ENCODE measurements at places on chromosomes 7 and 10.

GRCh38 chr7:36210291-36210922 lies 57.4 kb downstream of the EEPD1 start:
- DNase-seq = no peak

DNA sequence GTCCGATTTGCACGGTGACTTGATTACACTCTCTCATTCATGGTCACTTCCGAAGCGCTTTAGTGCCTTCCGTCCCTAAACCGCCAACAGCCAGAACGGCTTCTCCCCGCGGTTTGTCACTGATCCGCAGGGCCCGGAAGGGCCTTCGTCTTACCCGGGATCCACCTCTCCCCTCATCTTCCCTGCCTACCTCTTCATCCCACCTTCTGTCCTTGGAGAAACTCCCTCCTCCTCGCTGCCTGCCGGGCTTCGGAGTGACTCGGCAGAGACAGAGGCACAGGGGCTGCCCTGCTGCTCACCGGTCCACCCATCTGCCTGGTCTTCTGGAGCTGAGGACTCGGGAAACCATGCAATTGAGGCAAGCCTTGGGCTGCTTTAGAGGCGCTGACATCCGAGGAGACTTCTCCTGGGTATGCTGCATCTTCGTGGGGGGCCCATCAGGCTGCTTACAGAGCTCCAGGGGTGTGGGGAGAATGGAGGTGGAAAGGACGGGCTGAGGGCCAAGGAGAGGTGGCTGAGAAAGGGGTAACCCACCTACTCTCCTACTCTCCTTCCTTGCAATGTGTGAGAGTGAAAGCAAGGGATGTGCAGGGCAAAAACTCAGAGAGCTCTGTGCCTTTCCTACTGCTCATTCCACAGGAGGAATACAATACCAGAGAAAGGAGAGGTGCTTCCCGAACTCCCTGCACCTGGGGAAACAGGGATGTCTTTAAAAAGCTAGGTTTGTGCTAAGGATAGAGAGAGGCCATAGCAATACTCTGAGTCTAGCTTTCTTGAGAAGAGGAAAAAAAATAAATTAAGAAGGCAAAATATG lies 1.0 kb upstream of the HOXA11 start:
- DNase-seq = no peak

DNA sequence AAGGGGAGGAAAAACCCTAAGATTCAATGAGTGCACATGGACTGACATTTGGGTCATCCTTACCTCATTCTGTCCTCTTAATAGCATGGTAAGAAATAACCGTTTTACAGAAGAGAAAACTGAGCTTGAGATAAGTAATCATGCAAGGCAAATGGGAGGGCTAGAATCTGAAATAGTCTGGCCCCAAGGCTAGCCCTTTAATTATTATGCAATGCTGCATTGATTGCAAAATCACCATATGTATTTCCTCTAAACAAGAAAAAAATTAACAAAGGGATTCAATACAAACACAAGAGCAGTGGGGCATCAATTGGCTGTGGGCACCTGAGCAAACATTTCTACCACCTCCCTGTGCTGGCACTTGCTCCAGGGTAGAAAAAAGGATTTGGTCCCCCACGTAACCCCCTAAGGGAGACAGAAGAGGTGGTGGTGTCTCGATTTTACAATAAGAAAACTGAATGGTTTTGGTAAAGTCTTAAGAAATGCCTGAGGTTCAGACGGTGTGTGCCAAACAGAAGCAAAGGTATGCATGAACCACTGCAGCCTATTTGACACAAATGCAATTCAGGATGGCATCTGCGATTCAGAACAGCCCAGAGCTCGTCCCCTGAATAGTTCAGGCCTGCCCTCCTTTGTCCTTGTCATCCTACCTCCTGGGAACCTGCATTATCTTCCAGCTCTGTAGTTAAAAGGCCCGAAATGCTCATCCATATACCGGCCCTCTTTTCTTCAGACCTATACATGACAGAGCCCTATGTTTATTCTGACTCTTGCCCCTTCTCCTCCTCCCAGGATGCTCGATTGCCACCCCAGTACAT lies 23.6 kb downstream of the PIP4K2A start:
- no peak for DNase-seq

DNA sequence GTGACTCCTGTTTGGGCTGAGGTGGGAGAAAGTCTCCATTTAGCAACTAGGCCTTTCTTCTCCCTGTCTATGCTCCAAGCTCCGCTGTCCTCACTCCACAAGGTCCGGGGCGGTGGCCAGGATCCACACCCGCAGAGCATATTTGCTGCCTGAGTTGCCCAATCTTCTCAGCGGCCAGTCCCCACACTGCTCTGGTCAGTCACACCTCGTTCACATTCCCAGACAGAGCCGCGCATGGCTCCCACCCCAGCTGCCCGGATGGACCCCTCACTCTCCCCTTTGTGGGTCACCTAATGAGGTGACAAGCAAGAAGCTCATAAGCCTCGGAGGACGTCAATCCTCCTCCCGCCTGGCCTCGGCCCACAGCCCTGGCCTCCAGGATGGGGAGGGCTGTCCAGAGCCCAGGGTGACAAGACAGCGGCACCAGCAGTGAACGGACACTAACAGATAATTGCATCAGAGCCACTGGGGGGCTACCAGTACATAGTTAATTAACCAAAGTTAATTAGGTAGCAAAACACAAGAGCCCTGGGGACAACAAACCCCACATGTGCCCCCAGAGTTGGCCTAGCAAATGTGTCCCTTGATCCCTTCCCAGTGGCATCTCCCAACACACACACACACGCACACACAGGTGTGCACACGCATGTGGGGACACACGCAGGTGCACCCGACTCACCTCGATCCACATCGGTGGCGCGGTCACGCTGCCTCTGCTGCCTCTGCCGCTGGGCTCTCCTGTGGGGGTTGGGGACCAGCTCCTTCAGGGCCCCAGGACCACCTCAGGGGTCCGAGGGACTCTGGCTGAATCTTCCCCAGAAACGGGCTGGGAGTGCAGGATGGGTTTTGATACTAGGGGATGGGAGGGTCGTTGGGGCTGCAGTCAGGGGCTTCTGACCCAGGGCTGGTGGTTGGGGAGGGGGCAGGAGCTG lies 11.8 kb downstream of the EPHA1 start:
- no peak for DNase-seq

- peak; percentile 76 for DNase-seq
These were observed at the start of gene RBM33 for GRCh38 chr7:155644178-155644970. RBM33 (plus strand) TSS chr7:155644661; CDS start chr7:155644877, 216 bp downstream.

GRCh38 chr7:51970961-51971665 lies 654.5 kb upstream of the COBL start:
- DNase-seq = no peak

DNA sequence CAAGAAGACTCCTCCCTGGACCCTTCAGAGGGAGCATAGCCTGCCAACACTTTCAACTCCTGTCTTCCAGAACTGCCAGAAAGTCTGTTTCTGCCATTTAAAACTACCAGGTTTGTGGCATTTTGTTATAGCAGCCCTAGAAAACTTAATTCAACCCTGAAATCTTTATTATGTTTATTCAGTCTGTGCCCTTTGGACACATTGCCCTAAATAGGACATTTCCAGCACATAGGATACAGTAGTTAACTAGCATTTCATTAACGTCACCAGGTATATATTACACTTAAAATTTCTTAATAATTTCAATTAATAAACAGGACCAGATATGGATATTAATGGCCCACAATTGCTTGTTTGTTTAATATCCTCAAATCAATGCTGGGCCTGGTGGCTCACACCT lies 54.3 kb downstream of the KCNH2 start:
- DNase-seq = no peak

GRCh38 chr10:132400041-132400546 lies 3.1 kb downstream of the PWWP2B start:
- DNase-seq = no peak

GRCh38 chr10:33704214-33704830 lies 369.9 kb upstream of the NRP1 start:
- DNase-seq = no peak

- no peak for DNase-seq
These were observed 37.8 kb upstream of the CHST15 start for GRCh38 chr10:124131172-124131571.

DNA sequence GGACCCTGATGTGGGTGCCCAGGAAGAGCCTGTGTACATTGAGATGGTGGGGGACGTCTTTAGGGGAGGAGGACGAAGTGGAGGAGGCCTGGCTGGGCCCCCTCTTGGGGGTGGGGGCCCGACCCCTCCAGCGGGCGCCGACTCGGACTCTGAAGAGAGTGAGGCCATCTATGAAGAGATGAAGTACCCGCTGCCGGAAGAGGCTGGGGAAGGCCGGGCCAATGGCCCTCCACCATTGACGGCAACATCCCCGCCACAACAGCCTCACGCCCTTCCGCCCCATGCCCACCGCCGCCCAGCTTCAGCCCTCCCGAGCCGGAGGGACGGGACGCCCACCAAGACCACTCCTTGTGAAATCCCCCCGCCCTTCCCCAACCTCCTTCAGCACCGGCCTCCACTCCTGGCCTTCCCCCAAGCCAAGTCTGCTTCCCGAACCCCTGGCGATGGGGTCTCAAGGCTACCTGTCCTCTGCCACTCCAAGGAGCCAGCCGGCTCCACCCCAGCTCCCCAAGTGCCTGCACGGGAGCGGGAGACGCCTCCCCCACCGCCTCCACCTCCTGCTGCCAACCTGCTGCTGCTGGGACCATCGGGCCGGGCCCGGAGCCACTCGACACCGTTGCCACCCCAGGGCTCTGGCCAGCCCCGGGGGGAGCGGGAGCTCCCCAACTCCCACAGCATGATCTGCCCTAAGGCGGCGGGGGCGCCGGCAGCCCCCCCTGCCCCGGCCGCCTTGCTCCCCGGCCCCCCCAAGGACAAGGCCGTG lies 4.8 kb downstream of the NYAP1 start:
- DNase-seq = no peak

DNA sequence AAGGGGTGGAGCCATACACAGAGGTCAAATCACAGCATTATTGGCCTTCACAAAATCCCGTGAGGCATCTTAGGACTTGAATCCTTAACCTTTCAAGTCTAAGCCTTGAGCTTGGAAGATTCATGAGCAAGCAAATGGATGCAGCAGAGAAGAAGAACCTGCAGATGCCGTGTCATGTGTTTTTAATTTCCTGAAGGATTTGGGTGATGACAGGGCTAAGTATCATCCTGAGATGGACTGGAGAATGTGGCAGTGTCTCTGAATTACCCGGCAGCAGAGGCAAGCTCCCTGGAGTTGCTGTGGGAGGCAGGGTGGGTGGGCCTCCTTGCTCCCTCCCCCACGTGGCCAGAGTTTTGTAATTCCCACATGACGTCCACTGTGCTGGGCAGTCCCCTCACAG lies 50.8 kb downstream of the GCC1 start:
- no peak for DNase-seq

GRCh38 chr7:51064688-51065087 lies 251.9 kb downstream of the COBL start:
- no peak for DNase-seq

DNA sequence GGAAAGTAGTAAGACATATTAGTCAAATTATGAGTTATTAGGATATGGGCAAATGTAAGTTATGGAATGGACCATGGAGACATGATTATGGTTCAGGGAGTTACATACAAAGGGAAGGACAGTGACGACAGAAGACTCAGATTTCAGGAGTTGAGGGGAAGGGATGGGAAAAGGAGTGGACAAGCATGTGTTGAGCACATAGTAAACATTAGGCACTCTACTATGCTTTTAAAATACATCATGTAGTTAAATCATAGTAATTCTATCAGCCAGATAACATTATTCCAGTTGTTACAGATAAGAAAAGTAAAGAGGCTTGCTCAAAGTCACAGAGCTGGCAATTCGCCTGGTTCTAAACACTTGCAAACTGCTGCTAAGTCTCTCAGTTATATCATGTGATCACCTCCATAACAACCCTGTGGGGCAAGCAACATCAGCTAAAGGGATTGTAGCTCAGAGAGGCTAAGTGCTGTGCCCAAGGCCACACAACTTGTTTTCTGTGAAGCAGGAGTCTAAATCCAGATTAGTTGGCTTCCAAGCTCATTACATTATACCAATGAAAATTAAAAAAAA lies 115.2 kb upstream of the MDFIC start:
- no peak for DNase-seq

DNA sequence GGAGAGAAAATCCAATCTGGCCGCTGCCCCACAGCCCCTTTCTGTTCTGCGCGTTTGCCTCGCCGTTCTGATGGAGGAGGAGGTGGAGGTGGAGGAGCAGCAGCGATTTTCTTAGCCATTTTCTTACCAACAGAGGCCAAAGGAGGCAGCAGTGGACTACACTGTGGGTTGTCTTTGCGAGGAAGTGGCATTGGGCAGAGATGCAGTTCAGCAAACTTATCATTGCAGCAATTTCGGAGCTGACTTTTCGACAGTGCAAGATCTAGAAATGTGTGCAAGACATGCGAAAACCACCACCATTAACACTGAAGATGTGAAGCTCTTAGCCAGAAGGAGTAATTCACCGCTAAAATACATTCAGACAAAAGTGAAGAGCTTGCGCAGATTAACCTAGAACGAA lies 1.9 kb upstream of the ARL4A start:
- DNase-seq = no peak

DNA sequence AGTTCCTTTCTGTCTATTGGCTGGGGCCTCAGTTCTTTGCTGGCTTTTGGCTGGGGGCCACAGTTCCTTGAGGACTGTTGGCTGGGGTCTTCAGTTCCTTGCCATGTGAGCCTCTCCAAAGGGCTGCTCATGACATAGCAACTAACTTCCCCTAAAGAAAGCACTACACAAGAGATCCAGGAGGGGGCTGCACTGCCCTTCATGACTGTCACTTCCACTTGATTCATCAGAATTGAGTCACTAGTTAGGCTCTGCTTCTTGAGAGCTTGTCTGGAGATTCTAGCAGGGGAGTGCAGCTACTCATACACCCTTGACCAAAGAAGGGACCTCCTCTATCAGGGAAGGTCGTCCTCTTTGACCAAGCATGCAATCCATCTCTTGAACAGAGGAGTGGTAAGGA lies 38.0 kb upstream of the MKX start:
- no peak for DNase-seq

Data from activated effector memory CD4-positive, alpha-beta T cell treated with Interleukin-2 at 50 U/mL for 16 hours (primary cell).